ENCODE measurements at places on chromosomes 4 and X. TPM values are rescaled to one million over a fixed set of nuclear protein-coding genes. Genes with fewer than 3 reads are reported as not detected.

NDP gene
- not detected for total RNA-seq

HDX gene
- 0.49 TPM for total RNA-seq

TEX13D gene
- total RNA-seq: not detected

FGFR3 gene
- total RNA-seq: 120 TPM

MAGEA8 gene
- not detected for total RNA-seq

MAN2B2 gene
- 10.0 TPM for total RNA-seq

AMBN gene
- not detected for total RNA-seq

STATH gene
- total RNA-seq: not detected

RBM46 gene
- not detected for total RNA-seq

MEPE gene
- total RNA-seq: not detected

PRSS12 gene
- 19.0 TPM for total RNA-seq

CPLX1 gene
- 0.28 TPM for total RNA-seq

SCML2 gene
- total RNA-seq: 0.21 TPM

PABPC4L gene
- total RNA-seq: 0.37 TPM

NUDT10 gene
- total RNA-seq: 1.3 TPM

MCTS1 gene
- total RNA-seq: 51.1 TPM

PHKA1 gene
- 11.1 TPM for total RNA-seq

NUP62CL gene
- total RNA-seq: 2.0 TPM

NWD2 gene
- not detected for total RNA-seq

CSN1S1 gene
- not detected for total RNA-seq

AKAP14 gene
- not detected for total RNA-seq

Measured in airway epithelial cell (primary cell).